ENCODE measurements at places on chromosomes 1 and 21.

DNA sequence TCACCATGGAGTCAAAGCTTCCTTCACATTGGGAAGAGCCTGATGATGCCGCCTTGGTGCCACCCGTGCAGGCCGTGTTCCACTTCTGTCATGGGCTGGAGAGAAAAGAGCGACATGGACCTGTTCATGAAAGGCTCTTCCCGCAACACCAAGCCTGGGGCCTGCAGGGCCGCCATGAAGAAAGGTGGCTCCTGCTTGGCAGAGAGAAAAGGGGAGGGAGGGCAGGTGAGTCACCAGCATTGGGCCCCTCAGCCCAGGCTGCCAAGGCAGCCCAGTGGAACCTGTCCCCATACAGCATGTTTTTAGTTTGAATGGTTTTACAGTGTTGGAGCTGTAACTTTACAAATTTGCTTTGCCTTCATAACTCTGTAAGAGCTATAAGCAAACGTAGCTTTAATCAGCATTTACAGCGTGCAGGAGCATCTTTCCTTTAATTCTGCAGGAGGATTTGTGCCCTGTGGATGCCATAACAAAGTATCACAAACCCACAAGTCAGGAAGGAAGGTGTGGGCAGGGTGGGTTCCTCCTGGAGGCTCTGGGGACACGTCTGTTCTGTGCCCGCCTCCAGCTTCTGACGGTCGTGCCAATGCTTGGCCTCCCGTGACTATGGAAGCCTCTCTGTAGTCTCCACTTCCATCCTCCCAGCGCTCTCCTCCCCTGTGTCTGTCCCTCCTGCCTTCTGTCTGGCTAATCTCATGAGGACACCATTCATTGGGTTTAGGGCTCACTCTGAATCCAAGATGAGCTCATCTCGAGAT is 49.1 kb downstream of the RIPK4 start:
- DNase-seq: no peak

DNA sequence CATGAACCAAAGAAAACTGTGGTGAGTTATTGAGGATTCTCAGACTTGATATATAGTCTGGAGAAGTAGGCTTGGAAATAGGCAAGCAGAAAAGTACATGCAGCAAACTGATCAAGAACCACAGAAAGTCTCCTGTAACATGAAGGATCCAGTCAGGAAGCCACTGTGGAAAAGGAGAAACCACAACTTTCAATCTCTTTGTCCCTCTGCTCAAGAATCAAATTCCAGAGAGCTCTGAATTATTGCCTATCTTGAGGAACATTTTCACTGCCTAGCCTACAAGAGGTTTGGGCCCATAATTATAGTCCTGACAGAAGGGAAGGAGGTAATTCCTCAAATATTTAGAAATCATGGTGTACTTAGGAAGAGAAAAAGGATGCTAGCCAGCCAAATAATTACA is 43.0 kb upstream of the ADAMTS1 start:
- DNase-seq: no peak

DNA sequence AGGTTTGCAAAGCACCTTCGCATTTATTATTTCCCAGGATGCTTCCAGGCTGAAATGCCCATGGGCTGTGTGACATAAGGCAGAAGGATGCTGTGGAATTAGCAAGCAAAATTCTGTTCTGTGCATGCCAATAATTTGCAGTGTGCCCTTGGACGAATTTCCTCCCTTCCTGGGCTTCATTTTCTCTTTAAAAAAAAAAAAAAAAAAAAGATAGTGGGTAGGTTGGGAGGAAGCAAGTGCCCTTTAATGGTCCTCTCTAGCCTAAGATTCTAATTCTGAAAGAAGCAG is 2.5 kb upstream of the ID3 start:
- DNase-seq: no peak

GRCh38 chr1:28974432-28974831 is 60.1 kb downstream of the EPB41 start:
- DNase-seq: no peak

GRCh38 chr1:206435445-206435844 is 34.8 kb upstream of the IKBKE start:
- no peak for DNase-seq

DNA sequence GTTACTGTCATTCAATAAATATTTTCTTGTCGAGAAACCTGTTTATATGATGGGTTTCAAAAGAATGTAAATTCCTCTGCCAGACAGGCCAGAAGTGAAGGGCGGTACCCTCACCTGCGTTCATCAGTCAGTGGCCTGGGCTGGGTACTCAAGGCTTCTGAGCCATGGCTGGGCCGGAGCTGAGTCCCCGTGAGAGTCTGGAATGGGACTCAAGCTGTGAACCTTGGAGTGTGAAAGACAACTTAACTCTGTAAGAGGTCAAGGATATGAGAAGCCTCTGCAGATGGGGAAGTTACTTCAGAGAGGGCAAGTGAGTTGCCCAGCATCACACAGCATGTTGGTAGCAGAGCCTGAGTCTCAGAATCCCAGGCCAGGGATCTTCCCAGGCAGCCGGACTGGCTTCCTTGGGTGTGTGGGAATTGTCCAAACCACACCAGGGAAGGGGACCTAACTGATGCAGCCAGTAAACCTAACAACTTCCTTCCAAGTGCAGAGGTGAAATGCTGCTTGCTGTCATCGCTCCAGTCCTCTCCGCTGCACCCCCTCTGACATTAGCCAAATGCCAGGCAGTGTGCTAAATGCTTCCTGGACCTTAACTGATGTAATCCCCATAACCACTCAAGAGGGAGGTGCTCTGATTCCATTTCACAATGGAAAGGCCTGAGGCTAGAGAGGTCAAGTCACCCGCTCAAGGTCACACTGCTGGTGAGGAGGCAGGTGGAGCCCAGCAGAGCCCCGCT is 4.8 kb downstream of the DISP3 start:
- DNase-seq: no peak

GRCh38 chr1:116748272-116748671 is 6.0 kb upstream of the CD2 start:
- DNase-seq: no peak

GRCh38 chr1:88502886-88503285 is 181.2 kb upstream of the PKN2 start:
- no peak for DNase-seq

DNA sequence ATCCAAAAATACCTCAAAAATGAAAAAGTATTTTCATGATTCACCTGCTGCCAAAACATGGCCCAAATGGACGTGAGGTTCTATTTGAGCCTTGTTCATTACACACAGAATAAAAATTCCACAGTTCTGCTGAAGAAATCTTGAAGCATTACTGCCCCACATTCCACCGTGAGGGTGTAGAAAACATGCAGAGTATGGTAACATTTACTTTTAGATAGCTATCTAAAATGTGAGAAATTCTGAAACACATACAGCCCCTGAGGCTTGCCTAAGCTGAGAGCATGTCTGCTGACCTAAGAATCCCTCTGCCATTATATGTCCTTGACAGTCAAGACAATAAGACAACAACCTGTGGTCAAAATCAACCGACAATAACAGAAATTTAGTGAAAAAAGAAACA is 186.5 kb downstream of the DSCAM start:
- no peak for DNase-seq

Data from stimulated activated CD8-positive, alpha-beta memory T cell treated with anti-CD3 and anti-CD28 coated beads, Interleukin-2, amount 100 ng/mL, for 48 hours (primary cell).